ENCODE measurements at places on chromosomes 3 and 15. TPM values are rescaled to one million over a fixed set of nuclear protein-coding genes. Genes with fewer than 3 reads are reported as not detected.

GRCh38 chr15:100716456-100717085 lies 114.2 kb downstream of the ASB7 start:
- DNase-seq: no peak

DNA sequence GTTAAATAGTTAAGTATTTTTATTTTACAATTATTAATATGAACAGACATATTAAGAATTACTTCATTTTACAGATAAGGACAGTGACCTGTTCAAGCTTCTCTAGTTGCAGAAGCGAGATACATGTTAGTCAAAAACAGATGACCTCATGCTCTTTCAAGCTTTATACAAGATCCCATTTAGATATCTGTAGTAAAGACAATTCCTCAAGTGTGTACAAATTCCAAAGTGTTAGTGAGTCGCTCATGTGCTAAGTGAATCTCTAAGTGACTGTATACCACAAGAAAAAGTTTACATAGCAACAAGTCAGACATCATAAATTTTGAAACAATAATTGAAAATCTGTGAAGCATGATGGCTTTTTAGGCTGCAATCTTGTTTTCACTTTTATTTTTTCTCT lies 293.8 kb downstream of the ROBO1 start:
- no peak for DNase-seq

GRCh38 chr3:161273589-161274218 lies 52.6 kb downstream of the NMD3 start:
- DNase-seq: peak; percentile 69

FES gene
- total RNA-seq: 12.1 TPM

TGM4 gene
- not detected for total RNA-seq

DNA sequence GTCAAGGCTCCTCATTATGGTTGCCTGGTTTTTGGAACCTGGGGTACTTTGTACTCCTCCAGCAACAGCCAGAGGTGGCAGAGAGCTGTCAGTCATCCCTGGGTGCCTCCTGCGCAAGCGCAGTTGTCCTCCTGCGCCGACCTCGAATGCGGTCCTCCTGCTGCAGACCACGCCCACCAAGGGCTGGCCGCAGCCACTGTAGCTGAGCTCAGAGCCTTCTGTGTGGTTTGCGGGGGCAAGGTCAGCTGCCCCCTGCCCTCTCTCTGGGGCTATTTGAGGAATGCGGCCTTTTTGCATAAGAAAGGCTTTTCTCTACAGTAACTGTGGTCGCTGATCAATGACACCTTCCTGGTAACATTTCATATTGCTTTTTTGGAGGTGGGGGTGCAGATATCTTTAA lies 131.3 kb upstream of the SNRPN start:
- no peak for DNase-seq

Measured in mucosa of descending colon (tissue), 3 donors.